ENCODE measurements at places on chromosomes 5 and 9.

DNA sequence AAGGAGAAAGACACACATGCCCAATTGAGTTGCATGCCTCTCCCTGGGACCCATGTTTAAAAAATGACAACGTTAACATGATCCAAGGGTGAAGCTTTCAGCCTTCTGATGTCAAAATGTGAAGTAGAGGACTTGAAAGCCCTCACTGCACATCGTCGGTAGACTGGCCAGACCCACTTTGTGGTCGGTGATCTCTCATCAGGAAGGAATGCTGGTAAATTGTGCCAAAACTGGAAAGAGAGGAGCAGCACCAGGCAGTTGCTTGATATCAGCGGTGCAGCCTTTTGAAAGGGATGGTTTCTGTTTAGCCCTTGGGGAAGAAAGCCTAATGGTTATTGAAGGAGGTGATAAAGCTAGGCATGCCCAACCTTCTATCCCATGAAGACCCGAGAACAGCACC lies 125.3 kb upstream of the MARCHF11 start:
- DNase-seq: no peak

DNA sequence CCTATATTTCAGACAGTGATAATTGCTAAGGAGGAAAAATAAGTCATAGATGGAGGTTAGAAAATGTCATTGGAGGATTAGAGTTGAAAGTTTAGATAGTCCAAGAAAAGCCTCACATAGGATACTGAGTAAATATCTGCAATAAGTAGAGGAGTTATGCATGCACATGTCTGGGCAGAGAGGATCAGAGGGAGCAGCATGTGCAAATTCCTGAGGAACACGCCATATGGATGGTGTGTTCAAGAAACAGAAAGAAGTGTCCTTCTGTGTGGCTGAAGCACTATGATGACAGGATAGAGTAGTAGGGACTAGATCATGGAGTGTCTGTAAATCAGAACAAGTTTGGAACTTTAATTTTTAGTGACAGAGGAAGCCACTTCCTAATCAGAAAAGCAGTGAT lies 52.2 kb downstream of the SGCD start:
- DNase-seq: no peak

- DNase-seq: no peak
Observed at GRCh38 chr9:86459599-86460155, 105.5 kb upstream of the TUT7 start.

DNA sequence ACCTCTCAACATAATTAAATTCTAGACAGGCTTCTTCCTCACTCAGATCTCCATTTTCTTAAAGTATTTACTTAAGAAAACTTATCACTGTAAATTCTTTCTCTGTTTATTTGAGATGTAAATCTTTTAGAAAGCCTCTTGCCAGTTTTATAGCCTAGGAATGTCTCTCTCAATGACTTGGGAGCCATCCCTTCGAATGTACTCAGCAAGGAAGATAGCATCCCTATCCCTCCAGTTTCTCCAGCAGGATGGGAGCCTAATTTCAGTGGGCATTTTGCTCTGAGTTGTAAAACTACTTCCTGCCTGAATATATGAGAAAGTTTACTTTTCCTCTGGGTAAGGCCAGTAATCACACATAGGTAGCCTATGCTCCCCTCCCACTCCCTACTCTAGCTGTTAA lies 558.5 kb upstream of the ARRDC3 start:
- no peak for DNase-seq

- DNase-seq: no peak
Observed at GRCh38 chr9:136460772-136461325, 21.2 kb upstream of the INPP5E start.

GRCh38 chr5:483434-484140 lies 40.6 kb downstream of the EXOC3 start:
- DNase-seq: no peak

- no peak for DNase-seq
Observed at GRCh38 chr9:104863180-104863883, 64.6 kb downstream of the ABCA1 start.

GRCh38 chr5:72101828-72102227 lies 5.4 kb upstream of the MAP1B start:
- no peak for DNase-seq

- no peak for DNase-seq
Observed at GRCh38 chr5:110087829-110088228, 398.1 kb downstream of the MAN2A1 start.

DNA sequence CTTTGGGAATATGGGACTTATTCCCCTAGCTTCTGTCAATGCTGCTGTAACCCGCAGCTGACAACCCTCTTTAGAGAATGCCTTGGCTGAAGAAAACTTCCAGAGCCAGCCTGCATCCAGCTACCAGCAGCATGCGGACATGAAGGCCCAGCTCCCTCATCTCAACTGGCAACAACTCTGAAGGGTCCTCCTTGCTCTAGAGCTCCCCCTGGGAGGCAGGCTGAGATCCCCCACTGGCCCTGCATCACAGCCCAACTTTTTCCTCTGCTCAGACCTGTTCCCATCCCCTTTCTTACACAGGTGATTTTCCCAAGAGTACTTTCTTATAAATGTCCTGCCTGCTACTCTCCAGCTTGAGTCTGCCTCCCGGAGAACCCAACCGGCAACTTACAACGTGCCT lies 18.7 kb upstream of the WNT8A start:
- no peak for DNase-seq

GRCh38 chr9:113978725-113979342 lies 99.3 kb downstream of the AMBP start:
- DNase-seq: no peak

DNA sequence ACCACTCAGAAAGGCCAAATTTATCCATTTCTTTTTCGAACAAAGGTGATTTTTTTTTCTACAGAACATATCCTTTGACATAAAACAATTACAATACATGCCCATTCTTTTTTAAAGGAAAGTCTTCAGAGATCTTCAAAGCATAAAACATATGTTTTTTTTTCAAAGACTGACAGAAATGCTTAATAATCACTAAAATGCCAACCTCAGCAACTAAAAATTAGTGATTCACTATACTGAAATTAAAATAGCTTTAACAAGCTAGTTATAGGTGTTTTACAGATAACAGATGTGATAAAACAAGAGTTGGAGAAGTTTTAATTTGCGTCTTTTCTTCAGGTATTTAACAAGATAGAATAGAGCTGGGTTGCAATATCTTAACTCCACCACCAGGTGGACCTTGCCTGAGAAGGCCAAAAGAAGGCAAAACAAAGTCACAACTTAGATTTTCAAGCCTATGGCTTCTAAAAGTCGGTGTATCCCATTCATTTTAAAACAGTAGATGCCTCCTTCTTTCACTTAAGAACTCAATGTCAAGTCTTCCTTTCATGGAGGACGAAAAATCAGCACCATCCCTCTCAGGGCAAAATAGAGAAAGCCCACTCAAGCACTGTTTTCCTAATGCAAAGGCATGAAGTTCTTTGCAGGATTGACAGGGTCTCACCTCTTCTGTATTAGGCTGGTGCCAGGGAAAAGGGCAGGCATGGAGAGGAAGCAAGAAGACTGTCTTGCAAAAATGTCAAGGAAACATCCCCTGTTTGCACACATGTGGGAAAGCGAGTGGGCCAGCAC lies 31.1 kb upstream of the CPLX2 start:
- no peak for DNase-seq

DNA sequence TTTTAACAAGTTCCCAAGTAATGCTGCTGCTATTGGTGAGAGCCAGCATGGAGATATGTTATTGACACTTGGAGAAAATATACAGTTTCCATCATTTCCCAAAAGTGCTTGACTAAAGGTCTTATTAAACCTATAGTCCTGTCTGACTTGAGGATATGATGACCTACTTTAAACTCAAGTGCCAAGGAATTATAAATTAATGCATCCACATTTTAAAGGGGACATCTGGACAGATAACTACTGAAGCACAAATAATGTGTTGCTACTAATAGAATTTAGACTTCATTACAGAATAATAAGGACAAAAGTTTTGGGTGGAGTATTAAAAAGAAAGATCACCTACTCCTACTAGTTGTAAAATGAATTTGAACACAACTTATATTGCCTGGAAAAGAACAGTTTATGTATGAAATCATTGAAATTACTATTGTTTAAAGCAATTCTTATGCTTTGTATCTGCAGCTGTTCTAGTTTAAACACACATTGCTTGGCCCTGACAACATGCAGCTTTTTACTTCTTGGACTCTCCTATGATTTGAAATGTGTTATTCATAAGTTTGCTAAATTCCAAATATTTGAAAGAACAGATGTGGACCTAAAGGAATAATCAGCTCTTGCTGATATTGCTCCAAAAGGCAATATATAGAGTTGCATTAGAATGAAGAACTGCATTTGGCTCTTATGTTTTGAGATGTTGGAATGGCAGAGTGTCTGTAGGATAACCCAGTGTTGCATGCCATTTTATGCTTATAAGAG lies 73.4 kb downstream of the SGCD start:
- DNase-seq: no peak

DNA sequence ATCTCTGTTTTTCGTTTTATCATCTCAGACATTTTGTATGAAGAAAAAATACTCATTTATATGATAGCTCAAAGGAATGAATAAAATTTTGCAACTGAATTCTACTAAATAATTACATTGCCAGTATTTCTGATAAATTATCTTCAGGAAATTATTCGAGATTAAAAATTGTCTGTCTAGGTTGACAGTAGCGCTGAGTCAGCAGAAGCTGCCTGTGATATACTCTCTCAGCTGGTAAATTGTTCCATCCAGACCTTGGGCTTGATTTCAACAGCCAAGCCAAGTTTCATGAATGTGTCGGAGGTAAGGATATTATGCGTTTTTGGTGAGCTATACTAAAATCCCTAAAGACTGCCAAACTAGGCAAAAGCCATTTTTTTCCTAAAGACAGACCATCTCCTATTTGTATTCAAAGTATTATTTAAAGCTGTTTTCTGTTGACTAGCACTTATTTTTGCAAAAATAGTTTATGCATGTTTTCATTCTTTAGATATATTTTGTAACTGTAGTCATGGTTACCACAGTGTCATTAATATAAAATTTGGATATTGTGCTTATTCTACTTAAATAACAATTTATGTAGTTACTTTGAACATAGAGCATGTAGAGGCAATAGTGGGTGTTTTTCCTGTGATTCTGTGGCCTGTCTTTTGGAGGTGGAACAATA lies 17.4 kb downstream of the LECT2 start:
- no peak for DNase-seq

- DNase-seq: no peak
Observed at GRCh38 chr5:136435946-136436543, 70.7 kb upstream of the TRPC7 start.

DNA sequence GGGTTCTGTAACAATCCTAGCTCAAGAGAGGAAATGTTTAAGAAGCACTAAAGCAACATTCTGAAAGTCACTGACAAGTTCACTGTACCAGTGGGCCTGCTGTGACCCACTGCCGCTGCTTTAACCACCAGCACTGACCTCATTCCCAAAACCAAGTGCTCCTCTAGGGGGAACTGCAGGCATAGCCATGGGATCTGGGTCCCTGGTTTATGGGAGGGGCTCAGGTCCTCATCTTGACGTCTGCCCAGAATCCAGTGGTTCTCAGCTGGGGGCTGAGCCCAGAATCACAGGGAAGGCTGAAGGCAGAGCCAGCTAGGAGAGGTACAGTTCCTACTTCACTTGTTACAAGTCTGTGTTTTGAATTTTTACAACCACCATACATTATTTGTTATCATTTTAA lies 36.1 kb upstream of the SLC2A8 start:
- DNase-seq: no peak

DNA sequence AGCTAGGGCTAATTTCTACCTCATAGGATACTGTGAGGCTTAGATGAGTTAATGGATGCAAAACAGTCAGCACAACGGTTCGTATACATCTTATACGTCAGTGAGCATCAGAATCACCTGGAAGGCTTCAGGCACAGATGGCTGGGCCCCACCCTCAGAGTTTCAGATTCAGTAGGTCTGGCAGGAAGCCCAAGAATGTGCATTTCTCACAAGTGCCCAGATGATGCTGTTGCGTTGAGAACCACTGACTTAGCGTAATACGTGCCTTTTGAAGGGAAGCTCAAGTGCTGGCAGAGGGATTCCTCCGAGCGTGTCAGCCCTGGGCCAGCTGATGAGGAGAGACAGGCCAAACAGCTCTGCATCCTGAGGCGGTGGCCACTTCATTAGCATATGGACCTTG lies 117.1 kb upstream of the WWC1 start:
- DNase-seq: no peak

DNA sequence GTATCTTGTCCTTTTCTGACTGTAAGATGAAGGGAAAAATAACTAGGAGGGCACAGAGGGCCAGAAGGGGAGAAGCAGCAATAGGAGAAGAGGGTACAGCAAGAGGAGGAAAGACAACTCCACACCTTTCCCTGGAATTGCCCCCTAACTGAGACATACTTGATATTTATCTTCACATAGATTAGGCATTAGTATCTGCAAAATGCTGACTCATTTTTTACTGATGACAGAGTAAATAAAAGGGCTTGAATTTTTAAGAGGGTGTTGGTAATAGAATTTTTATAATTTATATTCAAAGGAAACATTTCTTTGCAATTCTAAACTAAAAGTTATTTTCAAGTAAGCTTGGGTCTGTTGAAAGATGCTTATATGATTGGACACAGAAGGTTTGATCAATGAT lies 86.8 kb upstream of the PRRC1 start:
- DNase-seq: no peak

DNA sequence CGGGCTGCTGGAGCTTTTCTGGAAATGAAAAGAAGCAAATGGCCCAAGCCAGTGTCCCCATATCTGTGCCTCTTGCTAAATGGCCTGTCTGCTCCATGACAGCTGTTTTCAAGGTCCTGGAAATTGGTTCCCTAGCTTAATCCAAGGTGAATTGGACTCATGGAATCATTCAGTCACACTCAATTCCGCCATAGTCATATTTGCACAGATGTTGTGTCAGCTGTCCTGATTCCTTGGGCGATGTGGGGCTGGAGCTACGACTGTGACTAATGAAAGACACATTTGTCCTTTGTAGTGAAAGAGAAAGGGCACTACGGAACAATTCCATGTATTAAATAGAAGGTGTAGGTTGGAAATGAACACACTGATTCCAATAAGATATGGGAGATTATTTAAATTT lies 102.9 kb upstream of the MEGF10 start:
- DNase-seq: no peak

DNA sequence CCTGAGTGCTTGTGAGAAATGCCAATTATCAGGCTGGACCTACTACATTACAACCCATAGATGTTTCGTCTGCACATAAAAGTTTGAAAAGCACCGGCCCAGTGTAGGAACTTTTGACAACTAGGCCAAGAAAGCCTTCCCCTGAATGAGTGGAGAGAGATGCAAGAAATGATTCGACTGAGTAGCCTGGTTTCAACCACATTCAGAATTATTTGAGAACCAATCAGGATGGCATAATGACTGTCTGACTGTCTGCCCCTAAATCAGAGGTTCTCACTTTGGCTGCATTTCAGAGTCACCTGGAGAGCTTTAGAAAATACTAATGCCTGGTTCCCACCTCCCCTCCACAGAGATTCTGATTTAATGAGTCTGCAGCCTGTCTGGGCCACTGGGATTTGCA lies 61.1 kb downstream of the FRMD3 start:
- DNase-seq: no peak

DNA sequence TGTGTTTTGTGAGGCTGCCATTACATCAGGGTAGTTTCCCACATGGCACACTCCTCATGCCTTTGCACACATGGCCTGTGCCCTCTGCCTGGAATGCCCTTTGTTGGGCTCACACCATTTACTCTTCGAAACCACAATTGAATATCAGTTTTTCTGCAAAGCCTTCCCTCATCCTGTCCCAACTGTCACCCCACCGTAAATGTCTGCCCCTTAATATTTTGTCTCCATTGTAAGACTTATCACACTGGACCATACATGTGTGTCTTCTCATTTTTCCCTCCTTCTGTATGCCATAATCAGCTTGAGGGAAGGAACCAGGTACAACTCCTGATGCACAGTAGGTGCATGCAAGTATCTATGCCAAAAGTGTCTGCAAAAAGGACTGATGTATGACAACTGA lies 62.7 kb upstream of the TMEM252 start:
- DNase-seq: no peak

All from cortex of kidney (tissue), 1 donor.